ENCODE measurements at places on chromosomes 4 and X.

DNA sequence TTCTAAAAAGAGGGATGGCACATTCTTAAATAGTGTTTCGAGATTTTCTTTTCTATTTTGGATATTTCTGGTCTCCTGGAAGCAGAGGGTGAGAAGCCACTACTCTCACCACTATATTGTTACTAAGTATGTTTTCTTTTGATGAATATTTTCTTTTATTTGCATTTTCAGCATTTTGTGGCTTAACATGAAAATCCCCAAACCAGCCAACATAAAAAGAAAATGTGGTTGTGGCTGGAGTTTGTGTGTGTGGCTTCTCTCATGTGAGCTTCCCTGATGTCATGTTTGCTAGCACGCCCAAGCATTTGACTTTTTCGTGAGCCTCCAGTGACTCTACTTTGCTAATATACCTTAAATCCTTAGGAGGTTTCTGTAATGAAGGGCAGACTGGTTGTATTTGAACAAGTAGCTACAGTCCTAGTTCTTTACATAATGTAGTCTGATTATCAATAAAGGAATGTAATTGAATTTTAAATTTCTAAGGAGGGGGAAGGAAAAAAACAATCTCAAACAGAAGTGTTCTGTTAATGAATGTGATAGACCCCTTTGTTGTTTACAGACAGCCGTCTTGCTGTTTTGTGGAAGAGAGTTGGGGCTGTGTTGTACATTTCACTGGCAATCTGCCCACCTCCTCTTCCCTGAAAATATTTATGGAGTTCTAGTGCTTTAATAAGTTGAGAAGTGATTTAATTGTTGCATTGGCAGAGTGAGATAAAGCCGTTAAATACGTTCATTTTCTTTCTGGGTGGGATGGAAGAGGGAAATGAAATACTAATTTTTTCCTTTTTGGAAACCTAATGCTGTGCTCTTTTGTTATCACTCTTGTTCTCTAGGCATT lies 114.6 kb downstream of the ARHGAP10 start:
- no peak for DNase-seq

DNA sequence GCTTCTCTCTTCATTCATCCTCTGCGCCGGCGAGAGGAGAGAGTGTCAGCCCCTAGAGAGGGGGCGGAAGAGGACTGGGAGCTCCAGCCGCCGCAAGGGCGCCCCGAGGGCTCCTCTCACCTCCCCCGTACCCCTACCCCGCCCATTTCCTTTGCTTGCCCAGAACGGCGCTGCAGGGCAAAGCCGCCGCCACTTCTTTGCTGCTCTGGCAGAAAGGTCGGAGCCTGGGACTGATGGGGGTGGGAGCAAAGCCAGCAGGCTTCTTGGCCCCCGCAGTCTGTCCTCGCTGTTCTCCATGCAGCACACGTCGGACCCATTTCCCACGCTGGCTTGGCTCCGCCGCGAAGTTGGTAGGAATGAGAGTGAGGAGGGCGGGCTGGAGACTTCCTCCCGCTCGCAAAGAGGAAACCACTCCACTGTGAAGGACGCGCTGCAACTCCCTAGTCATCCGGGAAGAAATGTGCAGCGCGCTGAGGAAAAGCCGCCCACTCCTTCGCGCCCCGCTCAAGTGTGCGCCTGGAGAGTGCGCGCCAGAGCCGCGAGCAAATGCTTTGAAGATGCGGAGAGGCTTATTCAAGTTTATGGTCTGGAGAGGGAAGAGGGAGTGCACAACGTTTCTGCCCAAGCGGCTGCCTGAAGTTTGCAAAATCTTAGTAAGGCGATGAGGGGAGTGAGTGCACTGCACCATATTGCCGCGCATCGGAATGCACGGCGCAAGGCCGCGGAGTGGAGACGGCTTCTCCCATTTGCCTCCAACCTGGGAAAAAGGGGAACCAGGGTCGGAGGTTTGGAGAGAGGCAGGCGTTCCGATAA lies 2.8 kb upstream of the PCDH7 start:
- no peak for DNase-seq

GRCh38 chrX:18887825-18888212 lies 96.1 kb downstream of the PHKA2 start:
- no peak for DNase-seq

DNA sequence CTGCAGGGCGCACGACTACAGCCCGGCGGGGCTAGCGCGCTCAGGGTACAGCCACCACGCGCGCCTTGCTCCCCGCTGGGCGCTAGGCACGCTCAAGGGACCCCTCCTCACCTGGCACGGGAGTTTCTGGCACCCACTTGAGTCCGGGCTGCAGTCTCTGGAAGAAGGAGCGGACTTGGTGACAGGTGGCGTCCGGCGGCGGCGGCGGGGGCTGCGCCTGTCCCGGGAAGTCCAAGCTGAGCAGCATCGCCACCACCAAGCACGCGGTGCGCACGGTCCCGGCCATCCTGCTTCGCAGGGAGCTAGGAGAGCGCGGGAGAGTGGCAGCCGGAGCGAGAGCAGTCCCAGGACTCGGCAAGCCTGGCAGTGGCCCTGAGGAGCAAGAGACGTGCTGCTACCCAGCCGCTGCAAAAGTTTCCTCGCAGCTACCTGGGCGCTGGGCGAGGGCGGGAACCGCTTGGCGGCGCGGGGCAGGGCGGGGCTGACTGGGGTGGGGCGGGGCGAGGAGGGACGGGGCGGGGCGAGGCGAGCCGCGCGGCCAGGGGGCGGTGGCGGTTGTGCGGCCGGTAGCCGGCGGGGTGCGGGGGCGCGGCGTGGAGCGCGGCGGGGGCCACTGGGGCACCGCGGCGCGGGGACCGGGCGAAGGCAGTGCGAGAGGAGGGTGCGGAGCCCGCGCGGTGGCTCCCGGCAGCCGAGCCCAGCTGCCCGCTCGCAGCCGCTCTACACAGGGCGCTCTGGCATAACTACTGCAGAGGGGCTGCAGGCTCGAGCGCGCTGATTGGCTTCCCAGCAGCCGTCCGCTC lies at the start of gene GPC3:
Gene GPC3 (minus strand): TSS at position 431 of the 803 bp plus-strand sequence.
- no peak for DNase-seq

- no peak for DNase-seq
Measured at GRCh38 chr4:22014222-22014741, 65.7 kb upstream of the KCNIP4 start.

DNA sequence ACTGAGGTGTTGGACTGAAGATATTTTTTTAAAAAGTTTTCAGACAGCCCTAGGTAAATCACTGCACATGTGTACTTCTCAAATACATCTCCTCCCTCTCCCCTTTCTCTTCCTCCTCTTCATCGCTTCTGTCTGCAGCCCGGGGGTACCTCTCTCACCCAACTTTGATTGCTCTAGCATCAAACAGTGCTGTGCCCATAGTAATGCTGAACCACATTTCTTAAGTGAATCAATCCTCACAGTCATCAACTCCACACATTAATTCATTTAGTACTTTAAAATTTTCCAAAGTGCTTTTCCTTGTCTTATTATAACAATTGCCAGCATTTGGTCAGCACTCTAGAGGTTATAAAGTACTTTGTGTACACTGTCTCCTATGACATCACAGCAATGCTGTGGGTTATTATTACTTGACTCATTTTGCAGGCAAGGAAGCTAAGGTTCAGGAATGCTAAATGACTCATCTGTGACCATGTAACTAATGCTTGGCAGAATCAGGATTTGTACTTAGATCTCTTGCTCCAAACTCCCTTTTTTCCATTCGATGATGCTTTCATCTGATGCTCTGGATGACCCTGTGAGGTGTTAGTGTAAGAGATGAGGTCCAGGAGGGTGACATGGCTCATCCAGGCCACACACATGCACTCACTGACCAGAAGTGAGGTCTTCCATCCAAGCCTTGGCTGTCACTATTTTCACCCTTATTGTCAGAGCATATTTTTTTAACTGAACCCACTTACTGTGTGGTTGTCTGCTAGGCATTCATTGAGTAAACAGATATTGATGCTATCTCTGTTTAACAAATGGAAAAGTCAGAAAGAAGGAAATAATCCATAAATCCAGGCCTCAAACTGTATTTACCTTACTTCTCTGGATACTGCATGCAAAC lies 58.8 kb downstream of the RHOH start:
- no peak for DNase-seq

DNA sequence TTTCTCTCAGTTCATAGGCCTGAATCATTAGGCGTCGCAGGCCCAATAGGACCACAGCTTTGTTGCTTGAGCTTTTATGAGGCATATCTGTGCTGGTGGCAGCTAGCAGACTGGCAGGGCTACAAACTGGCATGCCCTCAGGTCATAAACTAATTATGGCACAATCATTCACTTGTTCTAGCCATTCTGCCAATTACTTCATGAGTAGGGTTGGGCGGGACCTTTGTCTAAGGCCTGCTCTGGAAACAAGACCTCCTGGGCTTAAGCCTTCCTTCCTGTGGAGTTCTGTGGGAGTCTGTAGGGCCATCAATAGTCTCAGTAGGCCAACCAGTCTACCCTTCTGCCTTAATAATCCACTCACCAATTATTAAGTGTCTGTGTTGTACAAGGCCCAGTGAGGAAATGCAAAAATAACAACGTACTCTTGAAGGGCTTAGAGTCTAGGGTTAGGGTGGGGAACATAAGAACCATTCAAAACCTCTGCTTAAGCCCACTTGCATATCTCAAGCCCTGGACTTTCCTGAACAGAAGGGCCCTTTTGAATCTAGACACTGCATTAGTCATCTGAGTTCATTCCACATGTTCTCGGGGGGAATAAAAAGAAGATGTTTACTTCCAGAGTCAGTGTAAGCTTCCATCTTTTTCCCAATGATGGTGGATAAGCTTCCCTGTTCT lies 44.5 kb downstream of the SHROOM4 start:
- no peak for DNase-seq

GRCh38 chrX:110021258-110022022 lies 18.5 kb downstream of the TMEM164 start:
- DNase-seq: no peak

DNA sequence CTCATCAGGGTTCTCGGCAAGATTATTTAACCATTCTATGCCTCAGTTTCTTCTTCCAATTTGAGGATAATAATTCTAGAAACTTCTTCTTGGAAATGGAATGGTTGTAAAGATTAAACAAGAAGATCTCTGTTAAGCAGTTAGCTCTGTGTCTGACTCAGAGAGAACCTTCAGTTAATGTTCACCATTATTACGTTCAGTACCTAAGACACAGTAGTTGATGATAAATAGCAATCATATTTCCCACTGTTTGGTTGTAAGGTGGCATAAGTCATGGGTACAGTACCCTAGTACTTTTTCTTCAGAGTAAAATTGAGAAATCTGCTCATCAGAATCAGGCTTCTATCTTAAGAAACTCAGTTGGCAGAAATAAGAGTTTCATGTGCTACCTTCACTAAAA lies 366.5 kb upstream of the BOD1L1 start:
- DNase-seq: no peak

GRCh38 chr4:15131551-15131950 lies 129.3 kb downstream of the CPEB2 start:
- DNase-seq: no peak

GRCh38 chrX:39157006-39157405 lies 355.7 kb downstream of the MID1IP1 start:
- no peak for DNase-seq

GRCh38 chrX:78168065-78168464 lies 28.6 kb upstream of the TAF9B start:
- DNase-seq: no peak

DNA sequence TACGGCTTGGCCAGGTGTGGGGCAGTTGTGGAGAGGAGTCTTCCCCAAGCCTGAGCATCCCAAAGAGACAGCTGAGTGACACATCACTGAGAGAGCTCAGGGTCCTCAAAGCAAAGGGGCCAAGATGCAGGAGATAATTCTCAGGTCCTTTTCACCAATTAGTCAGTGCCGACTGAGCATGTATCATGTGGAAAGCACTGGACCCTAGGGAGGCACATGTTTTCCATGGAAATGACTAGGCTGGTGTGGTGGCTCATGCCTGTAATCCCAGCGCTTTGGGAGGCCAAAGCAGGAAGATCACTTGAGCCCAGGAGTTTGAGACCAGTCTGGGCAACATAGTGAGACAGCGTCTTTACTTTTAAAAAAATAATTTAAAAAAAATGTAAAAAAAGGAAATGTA lies 67.3 kb upstream of the PRPS1 start:
- no peak for DNase-seq

DNA sequence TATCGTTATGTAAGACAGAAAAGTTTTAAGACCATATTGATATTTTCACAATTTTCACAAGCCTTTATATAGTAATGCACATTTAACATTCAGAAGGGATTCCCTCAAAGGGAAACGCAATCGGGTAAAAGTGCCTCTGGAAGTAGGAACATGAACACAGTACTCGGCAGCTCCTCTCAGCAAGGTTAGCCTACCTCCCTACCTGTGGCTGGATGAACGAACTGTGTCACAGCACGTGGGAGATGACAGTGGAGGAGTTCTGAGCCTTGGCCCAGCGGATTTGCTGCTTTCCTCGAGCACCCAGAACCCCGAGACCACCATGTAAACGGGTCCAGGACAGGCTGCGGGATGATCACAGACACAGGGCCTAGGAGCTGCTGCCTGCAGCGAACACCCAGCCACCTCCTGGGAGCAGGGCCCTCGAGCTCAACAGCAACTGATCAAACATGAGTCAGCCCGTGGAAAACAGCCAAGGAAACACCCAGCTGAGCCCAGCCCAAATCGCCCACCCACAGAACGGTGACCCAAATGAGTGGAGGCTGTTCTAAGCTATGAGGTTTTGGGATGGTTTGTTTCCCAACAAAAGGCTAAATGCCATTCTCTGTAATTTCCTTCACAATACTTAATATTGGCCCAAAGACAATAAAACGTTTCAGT lies 30.4 kb downstream of the FAT1 start:
- DNase-seq: no peak

DNA sequence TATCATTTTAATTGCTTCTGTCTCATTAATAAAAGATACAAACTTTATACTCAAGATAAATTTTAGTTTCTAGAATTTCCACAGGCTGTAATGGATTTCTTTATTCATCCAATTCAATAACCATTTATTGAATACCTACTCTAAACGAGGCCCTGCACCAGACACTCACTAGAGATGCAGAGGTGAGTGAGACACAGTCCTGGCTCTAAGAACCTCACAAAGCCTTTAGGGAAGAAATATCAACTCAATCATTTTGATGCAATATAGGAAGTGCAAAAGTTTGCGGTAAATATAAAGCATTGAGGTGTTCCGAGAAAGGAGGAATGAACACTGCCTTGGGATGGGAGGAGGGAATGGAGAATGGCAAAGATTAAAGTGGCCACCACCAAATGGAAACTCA lies 81.6 kb upstream of the SH3RF1 start:
- DNase-seq: no peak

GRCh38 chr4:102614801-102615200 lies 113.6 kb downstream of the NFKB1 start:
- DNase-seq: no peak

- DNase-seq: no peak
Measured at GRCh38 chrX:3263681-3264126, 82.7 kb downstream of the MXRA5 start.

GRCh38 chr4:110515676-110516075 lies 39.7 kb downstream of the ENPEP start:
- no peak for DNase-seq
